Posterior vena cava (tissue), 2 donors: ENCODE measurements at places on chromosomes 16 and 17. TPM values are rescaled to one million over a fixed set of nuclear protein-coding genes. Genes with fewer than 3 reads are reported as not detected.

TAOK2 gene
- total RNA-seq: 35.0 TPM

CFAP52 gene
- total RNA-seq: not detected

PERCC1 gene
- total RNA-seq: not detected

NDRG4 gene
- total RNA-seq: 8.6 TPM

PITPNC1 gene
- 24.3 TPM for total RNA-seq

OMG gene
- total RNA-seq: 2.9 TPM

SLC38A8 gene
- not detected for total RNA-seq

SOST gene
- not detected for total RNA-seq

TEX19 gene
- not detected for total RNA-seq

C16orf92 gene
- total RNA-seq: not detected

KIF18B gene
- 0.10 TPM for total RNA-seq

MYO1D gene
- 201 TPM for total RNA-seq

HSD17B1 gene
- total RNA-seq: 1.2 TPM

TPPP3 gene
- 8.2 TPM for total RNA-seq

TM4SF5 gene
- total RNA-seq: not detected

BMERB1 gene
- 64.0 TPM for total RNA-seq

NPIPB2 gene
- 5.1 TPM for total RNA-seq

CLEC19A gene
- not detected for total RNA-seq

TBC1D3E gene
- not detected for total RNA-seq

SLC52A1 gene
- not detected for total RNA-seq

TSPOAP1 gene
- total RNA-seq: 10.0 TPM

BCL6B gene
- 29.7 TPM for total RNA-seq

CCL4L2 gene
- total RNA-seq: not detected

ABCC11 gene
- total RNA-seq: not detected

MYOCD gene
- total RNA-seq: 91.8 TPM

OTOP3 gene
- not detected for total RNA-seq

C16orf74 gene
- 0.83 TPM for total RNA-seq

TRPV2 gene
- total RNA-seq: 35.7 TPM

CCL1 gene
- total RNA-seq: not detected

CCR7 gene
- total RNA-seq: 0.62 TPM

PRAC1 gene
- not detected for total RNA-seq

ADGRG1 gene
- 28.0 TPM for total RNA-seq

PYY gene
- not detected for total RNA-seq

DPEP3 gene
- total RNA-seq: not detected

TEKT1 gene
- total RNA-seq: not detected

DLX3 gene
- 0.23 TPM for total RNA-seq

ELMO3 gene
- total RNA-seq: 0.93 TPM

G6PC3 gene
- 40.3 TPM for total RNA-seq

GJD3 gene
- 0.79 TPM for total RNA-seq

MT1G gene
- 14.0 TPM for total RNA-seq
